ENCODE measurements at places on chromosomes 4 and X. TPM values are rescaled to one million over a fixed set of nuclear protein-coding genes. Genes with fewer than 3 reads are reported as not detected.

DNA sequence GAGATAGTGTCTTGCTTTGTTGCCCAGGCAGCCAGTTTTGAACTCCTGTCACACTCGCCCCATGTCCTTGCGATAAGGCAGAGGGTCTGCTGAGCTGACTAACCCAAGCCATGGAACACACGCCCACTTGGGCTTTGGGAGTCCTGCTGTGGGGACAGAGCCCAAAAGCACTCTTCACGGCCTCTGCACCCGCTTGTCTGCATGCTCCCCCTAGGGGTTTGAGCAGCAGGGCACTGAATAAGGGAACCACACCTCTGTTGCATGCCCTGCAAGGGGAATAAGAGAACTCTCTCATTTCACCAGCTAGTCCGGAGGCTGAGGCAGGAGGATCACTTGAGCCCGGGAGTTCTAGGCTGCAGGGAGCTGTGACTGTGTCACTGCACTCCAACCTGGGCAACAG is 166.0 kb downstream of the STAG2 start:
- H3K4me3 ChIP-seq = no peak overlapping the region
- H3K27ac ChIP-seq = no peak overlapping the region
- no peaks in the 10 kb centered on the region for H3K4me1 ChIP-seq
- DNase-seq = no peak
- H3K36me3 ChIP-seq = no peaks in the 10 kb centered on the region

Gene CENPVL3
- not detected for total RNA-seq

- H3K4me3 ChIP-seq = no peak overlapping the region
- H3K27me3 ChIP-seq = no peaks in the 10 kb centered on the region
- H3K27ac ChIP-seq = no peak overlapping the region
- peaks cover 3% of the 10 kb centered on the region for H3K36me3 ChIP-seq
- no peaks in the 10 kb centered on the region for H3K4me1 ChIP-seq
- DNase-seq = no peak
Measured at GRCh38 chr4:147678796-147679549, 5.0 kb downstream of the PRMT9 start.

GRCh38 chrX:10519761-10520160 is 100.6 kb downstream of the MID1 start:
- H3K36me3 ChIP-seq = peaks cover 11% of the 10 kb centered on the region
- DNase-seq = no peak
- H3K4me1 ChIP-seq = no peaks in the 10 kb centered on the region
- no peak overlapping the region for H3K27ac ChIP-seq
- no peaks in the 10 kb centered on the region for H3K27me3 ChIP-seq

Gene GAGE13
- total RNA-seq = not detected

DNA sequence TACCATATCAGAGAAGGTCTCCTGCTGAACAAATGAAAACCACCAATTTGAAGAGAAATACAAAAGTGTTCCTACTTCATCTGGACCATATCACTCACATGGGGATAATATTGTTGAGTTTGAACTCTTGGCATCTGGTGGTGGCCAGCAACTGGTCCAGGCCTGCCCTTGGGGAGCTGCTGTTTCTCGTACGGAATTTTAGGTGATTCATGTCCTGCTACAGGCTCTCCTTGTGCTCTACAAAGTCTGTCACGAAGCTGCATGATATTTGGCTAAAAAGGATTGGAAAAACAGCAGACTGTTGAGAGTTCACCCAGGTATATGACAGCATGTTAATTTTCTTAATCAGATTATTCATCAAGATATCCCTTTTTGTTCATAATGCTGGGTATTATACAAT is 42.2 kb downstream of the SEC31A start:
- H3K27ac ChIP-seq = no peak overlapping the region
- H3K36me3 ChIP-seq = peaks cover 95% of the 10 kb centered on the region
- H3K27me3 ChIP-seq = no peaks in the 10 kb centered on the region

GRCh38 chrX:95995583-95995982 is 689.1 kb upstream of the DIAPH2 start:
- no peak overlapping the region for H3K4me3 ChIP-seq
- no peak overlapping the region for H3K27ac ChIP-seq
- no peaks in the 10 kb centered on the region for H3K27me3 ChIP-seq
- no peaks in the 10 kb centered on the region for H3K4me1 ChIP-seq
- no peak for DNase-seq

DNA sequence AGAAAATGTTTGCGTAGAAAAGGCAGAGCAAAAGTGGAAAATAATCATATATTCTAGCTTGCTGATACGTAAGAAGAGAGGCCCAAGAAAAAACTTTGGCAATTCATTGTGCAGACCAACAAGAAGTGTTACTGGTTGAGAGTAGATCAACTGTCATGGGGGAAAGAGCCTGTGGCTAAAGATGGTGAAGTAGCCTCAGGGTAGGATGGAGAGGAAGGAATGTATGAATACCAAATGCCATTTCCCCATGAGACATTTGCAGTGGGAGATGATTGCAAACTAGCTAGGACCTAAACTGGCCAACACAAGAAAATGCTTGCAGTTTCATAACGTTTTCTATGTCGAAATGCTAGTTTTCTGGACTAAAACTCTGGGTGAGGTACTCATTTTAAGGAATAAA is 47.7 kb upstream of the ADGRL3 start:
- no peaks in the 10 kb centered on the region for H3K4me1 ChIP-seq
- H3K36me3 ChIP-seq = no peaks in the 10 kb centered on the region
- DNase-seq = peak; percentile 5
- H3K4me3 ChIP-seq = no peak overlapping the region
- H3K27ac ChIP-seq = no peak overlapping the region

DNA sequence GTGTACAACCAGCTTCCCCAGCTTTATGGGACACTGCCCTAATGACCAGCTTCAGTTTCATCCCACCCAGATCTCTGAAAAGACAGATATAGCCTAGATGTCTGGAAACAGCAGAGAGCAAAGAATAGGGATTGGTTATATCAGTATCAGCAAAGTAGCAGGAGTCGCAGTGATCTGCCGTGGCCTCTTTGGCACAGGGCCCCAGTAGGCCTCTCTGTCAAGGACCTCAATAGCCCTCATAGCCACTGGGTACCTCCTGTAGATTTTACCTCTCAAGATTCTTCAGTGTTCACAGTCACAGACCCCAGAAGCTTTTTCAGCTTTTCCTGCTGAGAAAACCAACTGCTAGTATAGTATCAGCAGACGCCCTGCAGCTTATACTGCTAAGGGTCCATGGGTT is 104.6 kb downstream of the ARHGEF9 start:
- H3K27ac ChIP-seq = no peak overlapping the region
- no peak for DNase-seq
- H3K4me1 ChIP-seq = no peaks in the 10 kb centered on the region
- H3K4me3 ChIP-seq = no peak overlapping the region
- H3K27me3 ChIP-seq = no peaks in the 10 kb centered on the region

Gene GYPE
- not detected for total RNA-seq

Gene ZDHHC15
- 0.67 TPM for total RNA-seq

Gene SLC34A2
- not detected for total RNA-seq

- no peak for DNase-seq
- peaks cover 10% of the 10 kb centered on the region for H3K4me1 ChIP-seq
- H3K36me3 ChIP-seq = no peaks in the 10 kb centered on the region
- H3K4me3 ChIP-seq = no peak overlapping the region
Measured at GRCh38 chr4:112058433-112058832, 86.8 kb upstream of the FAM241A start.

GRCh38 chr4:152989554-152989970 is 53.4 kb downstream of the FHDC1 start:
- no peak overlapping the region for H3K4me3 ChIP-seq
- no peaks in the 10 kb centered on the region for H3K4me1 ChIP-seq
- H3K27me3 ChIP-seq = no peaks in the 10 kb centered on the region
- no peak overlapping the region for H3K27ac ChIP-seq
- no peaks in the 10 kb centered on the region for H3K36me3 ChIP-seq

Gene USP17L19
- not detected for total RNA-seq

DNA sequence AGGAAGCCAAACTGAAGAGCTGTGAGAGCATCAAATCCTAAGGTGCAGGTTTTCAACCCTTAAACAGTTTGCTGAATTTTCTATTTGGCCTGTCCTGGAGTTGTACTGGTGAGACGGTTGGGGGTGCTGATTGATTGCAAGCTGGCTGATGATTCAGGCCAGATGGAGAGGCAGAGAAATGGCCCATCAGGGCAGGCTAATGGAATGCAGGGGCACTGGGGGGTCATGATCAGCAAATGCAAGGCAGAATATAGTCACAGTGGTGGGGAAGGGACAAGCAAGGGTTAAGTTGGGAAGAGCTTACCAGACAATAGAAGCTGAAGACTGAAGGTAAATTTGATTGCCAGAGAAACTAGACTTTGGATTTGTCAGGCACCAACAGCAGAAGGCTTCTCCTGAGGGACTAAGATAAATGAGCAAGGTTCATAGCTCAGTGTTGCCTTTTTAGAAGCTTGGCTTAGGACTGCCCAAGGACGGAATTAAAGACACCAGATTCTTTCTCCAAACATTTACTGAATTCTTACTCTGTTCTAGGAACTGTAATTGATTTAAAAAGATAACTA is 4.3 kb upstream of the AADAT start:
- H3K27ac ChIP-seq = no peak overlapping the region
- H3K36me3 ChIP-seq = no peaks in the 10 kb centered on the region
- H3K4me1 ChIP-seq = no peaks in the 10 kb centered on the region
- no peak for DNase-seq
- H3K27me3 ChIP-seq = no peaks in the 10 kb centered on the region

Gene PAGE2
- total RNA-seq = not detected

DNA sequence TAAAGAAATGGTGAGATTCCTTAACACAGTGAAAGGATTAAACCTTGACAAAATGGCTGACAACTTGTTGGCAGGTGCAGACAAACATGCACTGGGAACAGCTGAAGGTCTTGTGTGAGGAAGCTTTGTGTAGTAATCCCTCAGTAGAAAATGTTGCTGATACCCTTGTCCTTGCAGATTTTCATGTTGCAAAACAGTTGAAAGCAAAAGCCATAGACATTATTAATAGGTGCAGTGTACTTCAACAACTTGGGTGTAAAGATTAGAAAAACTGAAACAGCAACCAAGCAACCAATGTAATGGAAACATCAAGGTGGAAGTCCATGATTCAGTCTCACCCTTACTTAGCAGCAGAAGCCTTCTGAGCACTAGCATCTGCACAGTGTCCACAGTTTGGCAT is 29.8 kb downstream of the UGT2B7 start:
- no peaks in the 10 kb centered on the region for H3K27me3 ChIP-seq
- H3K27ac ChIP-seq = peak overlapping the region; percentile 20
- H3K36me3 ChIP-seq = no peaks in the 10 kb centered on the region
- peak; percentile 62 for DNase-seq

DNA sequence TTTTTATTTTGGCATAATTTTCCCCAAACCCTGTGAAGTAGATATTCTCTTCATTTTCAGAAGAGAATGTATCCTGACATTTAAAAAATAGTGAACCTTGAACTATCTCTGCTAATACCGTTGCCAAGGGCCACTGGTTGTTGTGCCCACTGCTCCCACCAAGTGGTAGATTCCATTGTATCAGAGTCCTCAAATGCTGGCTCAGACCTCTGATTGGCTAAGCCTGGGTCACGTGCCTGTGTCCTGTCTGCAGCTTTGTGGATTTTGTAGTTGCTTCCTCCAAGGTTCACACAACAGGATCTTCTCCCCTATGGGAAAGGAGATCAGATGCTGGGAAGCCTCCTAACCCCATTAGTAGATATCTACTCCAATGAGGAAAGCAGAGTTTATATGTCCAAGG is 104.8 kb upstream of the CASK start:
- H3K4me3 ChIP-seq = no peak overlapping the region
- no peaks in the 10 kb centered on the region for H3K4me1 ChIP-seq
- no peak for DNase-seq
- H3K27ac ChIP-seq = no peak overlapping the region
- H3K27me3 ChIP-seq = no peaks in the 10 kb centered on the region

DNA sequence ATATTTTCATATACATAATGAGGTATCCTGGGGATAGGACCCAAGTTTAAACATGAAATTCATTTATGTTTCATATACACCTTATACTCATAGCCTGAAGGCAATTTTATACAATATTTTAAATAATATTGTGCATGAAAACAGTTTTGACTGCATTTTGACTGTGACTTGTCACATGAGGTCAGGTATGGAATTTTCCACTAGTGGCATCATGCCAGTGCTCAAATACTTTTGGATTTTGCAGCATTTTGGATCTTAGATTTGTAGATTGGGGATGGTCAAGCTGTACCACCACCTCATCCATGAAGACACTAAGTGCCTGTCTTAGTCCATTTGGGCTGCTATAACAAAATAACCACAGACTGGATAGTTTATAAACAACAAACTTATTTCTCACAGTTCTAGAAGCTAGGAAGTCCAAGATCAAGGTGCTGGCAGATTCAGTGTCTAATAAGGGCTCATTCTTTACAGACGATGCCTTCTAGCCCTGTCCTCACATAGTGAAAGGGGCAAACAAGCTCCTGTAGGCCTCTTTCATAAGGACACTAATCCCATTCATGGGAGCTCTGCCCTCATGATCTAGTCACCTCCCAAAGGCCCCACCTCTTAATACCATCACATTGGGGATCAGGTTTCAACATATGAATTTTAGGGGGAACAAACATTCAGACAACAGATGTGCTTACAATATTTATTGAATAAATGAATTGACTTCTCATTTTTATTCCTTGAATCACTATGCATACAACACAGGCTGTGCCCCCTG is 9.4 kb downstream of the NUDT6 start:
- 0 out of 2 replicates have a peak, but pooled peaks cover 5% of the 10 kb centered on the region for H3K4me1 ChIP-seq
- no peaks in the 10 kb centered on the region for H3K27me3 ChIP-seq
- H3K4me3 ChIP-seq = no peak overlapping the region
- no peak for DNase-seq
- H3K36me3 ChIP-seq = peaks cover 3% of the 10 kb centered on the region
- H3K27ac ChIP-seq = no peak overlapping the region

GRCh38 chrX:149531599-149531998 is 9.2 kb upstream of the EOLA1 start:
- no peaks in the 10 kb centered on the region for H3K4me1 ChIP-seq
- no peak for DNase-seq
- no peaks in the 10 kb centered on the region for H3K36me3 ChIP-seq
- H3K4me3 ChIP-seq = no peak overlapping the region

Gene BRS3
- not detected for total RNA-seq

Gene F8A1
- total RNA-seq = 5.2 TPM

- no peaks in the 10 kb centered on the region for H3K36me3 ChIP-seq
- H3K4me3 ChIP-seq = no peak overlapping the region
- no peak for DNase-seq
- H3K27me3 ChIP-seq = no peaks in the 10 kb centered on the region
Measured at GRCh38 chrX:41408576-41408975, 38.6 kb upstream of the NYX start.

DNA sequence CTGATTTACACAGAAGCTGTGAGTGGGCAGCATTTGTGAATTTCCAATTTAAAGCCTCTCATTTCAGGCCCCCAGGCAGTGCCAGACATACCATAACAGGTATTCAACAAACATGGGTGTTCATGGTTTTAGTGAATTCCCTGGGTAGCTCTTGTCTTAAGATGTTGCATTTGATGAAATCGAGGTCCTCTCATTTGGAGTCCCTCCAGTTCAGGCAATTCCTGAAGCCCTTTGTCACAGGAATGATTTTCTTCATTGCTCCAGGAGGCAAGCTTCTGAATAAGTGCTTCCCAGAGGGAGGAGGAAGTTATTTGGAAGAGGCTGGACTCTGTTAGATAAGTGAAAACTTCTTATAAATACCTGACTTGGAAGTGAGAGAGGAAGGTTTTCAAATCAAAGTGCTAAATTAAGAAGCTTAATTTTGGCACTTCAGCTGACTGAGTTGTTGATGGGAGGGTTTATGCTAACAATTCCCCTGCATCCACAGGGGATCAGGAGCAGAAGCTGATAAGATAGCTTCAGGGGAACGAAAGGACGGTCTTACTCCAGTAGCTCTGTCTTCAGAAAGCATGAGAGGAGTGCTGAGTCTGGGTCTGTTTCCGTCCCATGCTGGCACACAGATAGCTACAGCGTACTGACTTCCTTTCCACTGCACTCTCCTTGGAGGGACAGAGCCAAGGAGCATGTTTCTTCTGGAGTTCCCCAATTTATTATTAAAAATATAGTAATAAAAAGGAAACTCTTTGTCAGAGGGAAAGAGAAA is 543.1 kb downstream of the GBA3 start:
- H3K27ac ChIP-seq = no peak overlapping the region
- no peak for DNase-seq
- H3K27me3 ChIP-seq = no peaks in the 10 kb centered on the region
- no peaks in the 10 kb centered on the region for H3K36me3 ChIP-seq
- H3K4me1 ChIP-seq = no peaks in the 10 kb centered on the region

Data from SJCRH30 (cell line).